T follicular helper cell (primary cell): ENCODE measurements at places on chromosomes 3 and 15.

DNA sequence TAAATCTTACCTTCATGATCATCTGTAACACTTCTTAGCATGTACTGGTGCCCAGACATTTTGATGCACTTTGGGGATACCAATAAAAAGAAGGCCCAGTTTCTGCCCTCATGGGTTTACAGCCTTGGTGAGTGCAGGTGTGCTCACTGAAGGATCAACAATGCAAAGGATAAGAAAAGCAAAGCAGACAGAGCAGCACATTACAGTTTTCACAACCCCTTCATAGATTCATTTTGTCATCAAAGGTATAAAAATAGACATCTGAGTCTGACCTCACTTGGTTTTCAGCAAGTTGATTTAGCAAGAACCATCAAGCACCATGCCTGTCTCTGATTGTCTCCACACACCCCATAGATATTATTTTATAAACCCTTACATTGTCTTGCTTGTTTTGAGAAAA, 77.6 kb downstream of the BFSP2 start:
- no peak for DNase-seq

DNA sequence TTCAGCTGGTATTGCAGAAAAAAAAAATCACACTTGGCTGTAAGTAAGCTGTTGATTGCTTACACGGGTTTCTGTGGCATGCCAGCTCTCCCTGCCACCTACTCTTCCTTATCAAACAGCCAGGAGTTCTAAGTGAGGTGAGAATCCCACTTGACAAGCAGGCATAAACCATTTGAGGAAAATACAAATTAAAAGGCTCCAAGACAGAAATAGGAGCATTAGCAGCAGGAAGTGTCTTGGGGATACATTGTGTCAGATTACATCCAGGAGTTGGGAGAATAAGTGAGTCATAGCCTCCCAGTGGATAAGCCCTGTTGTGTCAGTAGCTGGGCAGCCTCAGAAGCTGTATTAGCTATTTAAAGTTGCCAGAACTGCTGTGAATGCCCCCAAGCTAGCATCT, 256.0 kb downstream of the CNTN4 start:
- DNase-seq: no peak

GRCh38 chr3:66762916-66763693, 235.0 kb upstream of the KBTBD8 start:
- DNase-seq: no peak

DNA sequence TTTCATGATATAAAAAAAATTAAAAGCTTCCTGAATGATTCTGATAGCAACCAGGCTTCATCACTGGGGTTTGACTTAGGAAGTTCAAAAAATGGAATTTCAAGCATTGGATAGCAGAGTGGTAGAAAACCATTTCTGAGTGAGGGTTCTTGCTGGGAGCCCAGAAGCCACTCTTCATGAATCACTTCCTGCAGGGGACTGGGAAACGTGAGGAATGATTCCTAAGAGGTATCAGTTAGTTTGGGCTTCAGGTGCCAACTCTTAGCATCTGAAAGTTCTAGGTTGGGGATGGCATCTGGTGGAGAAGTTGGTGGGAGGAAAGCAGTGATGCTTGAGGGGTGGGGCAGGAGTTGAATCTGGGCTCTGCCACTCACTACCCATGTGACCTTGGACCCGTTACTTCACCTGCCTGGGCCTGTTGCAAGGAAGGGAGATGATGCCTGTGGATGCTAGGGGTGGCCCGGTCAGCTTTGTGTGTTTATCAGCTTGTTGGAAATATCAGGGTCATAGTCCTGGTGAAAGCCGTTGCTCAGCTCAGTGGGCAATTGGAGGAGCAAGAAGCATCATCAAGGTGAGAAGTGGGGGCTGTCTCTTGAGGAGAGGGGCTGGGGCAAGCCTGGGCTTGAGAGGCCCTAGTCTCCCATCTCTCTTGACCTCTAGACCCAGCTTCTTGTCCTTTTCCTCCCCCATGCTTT, 37.0 kb upstream of the TNFAIP8L3 start:
- DNase-seq: no peak

DNA sequence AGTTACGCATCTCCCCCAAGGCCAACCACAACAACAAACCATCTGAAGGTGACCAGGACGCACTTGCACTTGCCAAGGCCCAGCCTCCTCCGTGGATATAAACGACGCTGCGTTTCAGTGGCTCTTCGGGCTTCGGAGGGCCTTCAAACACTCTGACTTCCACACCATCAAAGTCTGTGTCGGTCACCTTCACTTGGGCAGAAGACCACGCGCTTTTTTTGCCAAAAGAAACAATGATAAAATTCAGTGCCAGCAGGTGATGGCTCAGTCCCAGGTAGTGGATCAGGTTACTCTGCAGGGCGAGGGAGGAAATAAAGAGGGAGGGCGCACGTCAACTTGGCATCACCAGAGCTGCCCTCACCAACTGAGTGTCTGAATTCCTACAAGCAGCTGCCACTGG, 63.0 kb downstream of the NCEH1 start:
- no peak for DNase-seq

DNA sequence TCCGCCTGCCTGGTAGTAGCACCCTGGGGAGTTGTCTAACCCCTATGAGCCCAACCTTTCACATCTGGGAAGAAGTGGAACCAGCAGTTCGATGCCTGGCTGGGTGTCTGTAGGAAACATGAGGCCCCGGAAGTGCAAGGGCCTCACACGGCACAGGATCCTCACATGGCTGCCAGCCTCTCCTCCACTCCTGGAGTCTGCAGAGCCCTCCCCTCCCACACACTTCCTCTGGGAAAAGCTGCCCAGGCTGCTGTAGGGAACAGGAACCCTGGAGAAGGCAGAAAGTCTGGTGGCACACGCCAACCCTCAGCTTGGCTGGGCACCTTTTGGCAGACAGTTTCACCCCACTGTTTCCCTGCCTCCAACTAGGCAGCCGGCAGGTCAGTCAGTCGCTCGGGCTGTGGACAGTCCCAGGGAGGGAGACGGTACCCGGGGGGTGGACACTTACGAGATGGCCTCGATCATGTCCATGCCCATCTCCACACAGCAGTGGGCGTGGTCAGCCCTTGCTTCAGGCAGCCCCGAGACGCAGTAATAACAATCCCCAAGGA, 118.4 kb downstream of the ADCY5 start:
- no peak for DNase-seq

DNA sequence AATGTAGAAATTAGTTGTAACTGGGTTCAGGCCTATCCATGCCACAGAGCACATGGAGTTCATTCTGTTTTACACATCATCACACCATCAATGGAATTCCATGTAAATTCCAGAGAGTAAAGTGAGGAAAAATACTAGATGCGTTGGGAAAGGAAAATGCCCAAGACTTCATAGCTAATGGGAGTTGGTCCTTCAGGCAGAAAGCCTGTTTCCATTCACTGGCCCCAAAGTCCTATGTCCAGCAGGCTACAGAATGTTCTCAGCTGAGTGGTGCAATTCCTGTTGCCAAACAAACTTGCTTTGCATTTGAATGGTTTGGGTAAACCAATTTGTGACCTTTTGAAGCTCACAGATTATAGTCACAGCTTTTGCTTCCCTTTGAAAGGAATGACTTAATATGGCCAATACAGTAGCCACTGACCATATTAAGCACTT, 164.6 kb upstream of the PFN2 start:
- DNase-seq: no peak

DNA sequence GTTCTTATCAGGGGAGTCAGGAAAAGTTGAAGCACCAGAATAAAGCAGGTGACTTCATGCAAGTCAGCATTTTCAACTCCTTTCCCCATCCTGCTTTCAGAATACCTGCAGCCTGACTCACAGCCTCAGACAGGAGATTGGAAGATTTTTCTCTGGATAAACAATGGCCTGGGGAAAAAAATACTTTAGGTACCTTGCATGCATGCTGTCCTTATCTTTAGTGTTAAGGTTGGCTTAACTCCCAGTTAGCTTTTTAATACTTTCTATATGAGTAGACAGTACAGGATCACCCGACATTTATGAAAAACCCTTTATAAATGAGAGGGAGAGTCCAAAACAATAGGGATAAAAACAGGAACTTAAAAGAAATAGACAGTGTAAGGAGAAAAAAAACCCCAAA, 53.6 kb downstream of the PAK2 start:
- DNase-seq: no peak

DNA sequence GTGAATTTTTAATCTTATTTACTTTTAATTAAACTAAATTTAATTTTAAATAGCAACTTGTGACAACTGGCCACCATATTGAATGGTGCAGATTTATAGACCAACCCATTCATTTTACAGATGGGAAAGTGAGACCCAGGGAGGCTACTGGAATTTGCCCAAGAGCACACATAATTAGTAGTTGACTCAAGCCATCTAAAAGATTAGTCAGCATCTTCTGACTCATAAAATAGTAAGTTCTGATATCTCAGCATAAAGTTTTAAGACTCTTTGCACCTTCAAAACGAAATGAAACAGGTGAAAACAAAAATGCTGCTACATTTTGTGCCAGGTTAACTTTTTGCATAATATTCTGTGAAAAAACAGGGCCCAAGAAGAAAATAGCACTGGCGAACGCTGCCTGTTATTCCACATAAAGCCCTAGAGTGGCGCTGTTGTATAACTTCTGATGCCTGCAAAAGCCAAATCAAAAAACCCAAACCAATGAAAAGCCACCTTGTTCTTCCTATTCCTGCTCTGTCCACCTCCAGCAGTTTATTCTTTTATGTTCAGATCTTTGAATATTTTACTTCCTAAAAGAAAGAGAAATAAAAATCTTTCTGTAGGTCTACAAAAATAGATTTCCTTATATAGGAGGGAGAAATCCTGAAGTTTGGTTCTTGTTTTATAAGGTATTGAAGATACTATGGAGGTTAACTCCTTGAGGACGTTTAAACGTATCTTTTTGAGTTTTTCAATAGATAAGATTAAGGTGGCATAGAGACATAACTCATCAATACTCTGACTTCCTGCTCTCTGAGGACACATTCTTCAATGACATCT, 62.8 kb downstream of the OTOL1 start:
- no peak for DNase-seq

DNA sequence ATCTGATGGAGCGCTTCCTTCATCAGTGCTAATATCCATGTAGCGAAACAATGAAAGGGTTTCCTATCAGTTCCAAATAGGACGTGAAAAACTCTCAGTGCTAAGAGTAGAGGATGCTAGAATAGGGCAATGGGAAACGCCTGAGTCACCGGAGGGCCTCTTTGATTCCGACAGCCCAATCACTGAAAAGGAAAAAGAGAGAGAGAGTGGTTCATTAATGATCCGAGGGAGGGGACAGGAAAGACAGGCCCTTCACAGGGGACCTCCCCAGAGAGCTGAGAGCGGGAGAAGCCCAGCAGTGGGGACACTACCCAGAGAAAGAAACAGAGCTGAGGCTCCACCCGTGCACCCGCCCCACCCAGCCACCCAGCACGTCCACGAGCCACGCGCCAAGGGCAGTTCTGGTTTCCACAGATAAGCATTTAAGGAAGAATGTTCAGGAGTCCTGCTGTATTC, 76.9 kb downstream of the RPN1 start:
- no peak for DNase-seq

- DNase-seq: no peak
These were observed 187.9 kb downstream of the UBE2E2 start for GRCh38 chr3:23390989-23391553.

- DNase-seq: no peak
These were observed 18.8 kb downstream of the ASTE1 start for GRCh38 chr3:131007782-131008181.

GRCh38 chr3:125281381-125281780, 68.8 kb upstream of the SLC12A8 start:
- no peak for DNase-seq

GRCh38 chr3:126954141-126954842, 28.6 kb upstream of the PLXNA1 start:
- DNase-seq: no peak

- DNase-seq: no peak
These were observed 56.5 kb downstream of the ZNF385D start for GRCh38 chr3:21694506-21694905.

GRCh38 chr3:78764634-78765033, 1003.2 kb downstream of the ROBO1 start:
- no peak for DNase-seq

DNA sequence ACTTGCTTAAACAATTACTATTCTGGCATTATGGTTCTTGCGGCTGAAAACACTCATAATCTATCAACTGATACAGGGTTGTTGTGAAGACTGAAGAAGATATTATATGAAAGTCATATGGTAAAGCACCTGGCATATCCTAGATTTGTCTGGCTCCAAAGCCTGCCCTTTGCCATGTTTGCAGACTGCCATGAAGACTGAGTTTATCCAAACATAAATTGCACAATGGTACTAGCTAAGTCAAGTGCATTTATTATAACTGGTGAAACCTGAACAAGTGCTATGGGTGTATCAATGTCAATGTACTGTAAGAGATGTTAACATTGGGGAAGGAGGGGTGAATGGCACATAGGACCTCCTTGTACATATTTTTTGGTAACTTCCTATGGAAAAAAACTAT, 87.4 kb upstream of the MEX3B start:
- no peak for DNase-seq

GRCh38 chr3:9110316-9110715, 139.1 kb downstream of the SRGAP3 start:
- DNase-seq: no peak

GRCh38 chr3:177528306-177529070, 331.2 kb upstream of the TBL1XR1 start:
- DNase-seq: no peak

DNA sequence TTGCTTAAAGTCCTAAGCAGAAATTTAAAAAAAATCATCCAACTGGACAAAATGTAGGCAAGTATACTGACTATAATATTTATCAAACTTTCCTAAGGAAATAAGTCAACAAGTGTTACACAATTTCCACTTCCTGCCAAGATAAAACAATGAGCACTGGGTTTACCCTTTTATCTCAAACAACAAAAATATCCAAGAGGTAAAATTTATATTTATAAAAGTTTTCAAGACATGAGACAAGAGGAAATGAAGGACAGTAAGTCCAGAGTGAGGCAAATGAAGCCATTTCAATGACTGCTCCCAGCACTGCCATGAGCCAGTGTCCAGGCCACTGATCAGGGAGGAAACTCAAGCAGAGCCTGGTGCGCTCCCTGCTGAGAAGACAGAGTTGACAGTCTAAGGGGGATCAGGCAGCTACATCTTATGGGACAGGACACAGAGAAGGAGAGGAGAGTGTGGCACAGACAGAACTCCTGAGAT, 439.4 kb downstream of the RAP2B start:
- no peak for DNase-seq

- no peak for DNase-seq
These were observed 114.7 kb downstream of the GADL1 start for GRCh38 chr3:30779686-30780287.
